Fibroblast of skin of back (primary cell): ENCODE measurements at places on chromosomes 6 and 20.

DNA sequence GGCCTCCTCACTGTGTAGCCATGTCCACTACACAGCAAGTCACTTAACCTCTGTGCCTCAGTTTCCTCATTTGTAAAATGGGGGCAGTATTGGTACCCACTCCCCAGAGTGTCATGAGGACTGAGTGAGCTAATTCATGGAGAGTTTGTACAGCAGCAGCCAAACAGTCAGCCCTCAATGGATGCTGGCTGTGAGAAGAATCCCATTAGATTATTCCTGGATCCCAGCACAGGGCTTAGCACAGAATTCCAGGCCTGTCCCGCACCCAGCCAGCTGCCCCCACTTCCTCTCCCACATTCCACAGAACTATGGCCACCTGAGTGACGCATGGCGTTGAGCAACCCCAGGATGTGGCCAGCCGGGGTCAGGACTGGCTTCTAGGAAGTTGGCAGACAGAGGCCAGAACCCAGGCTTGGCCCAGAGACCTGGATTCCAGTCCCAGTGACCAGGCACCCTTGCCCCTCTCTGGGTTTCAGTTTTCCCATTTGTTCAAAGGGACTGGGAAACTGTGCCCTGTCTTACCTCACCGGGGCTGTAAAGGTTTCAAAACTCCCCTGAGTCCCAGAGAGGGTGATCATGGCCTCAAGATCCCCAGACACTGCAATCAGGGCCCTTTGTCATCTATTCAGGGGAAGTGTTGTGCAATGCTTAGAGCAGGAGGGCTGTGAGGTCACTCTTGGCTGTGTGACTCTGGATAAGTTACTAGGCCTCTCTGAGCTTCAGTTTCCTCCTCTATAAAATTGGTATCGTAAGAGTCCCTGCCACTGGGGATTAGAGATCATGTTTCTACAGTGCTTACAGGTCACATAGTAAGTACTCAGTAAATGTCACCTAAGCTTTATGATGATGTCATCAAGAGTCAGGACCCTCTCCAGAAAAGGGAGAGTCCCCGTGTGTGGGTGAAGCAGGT lies 3.0 kb upstream of the TGM2 start:
- peak; percentile 73 for DNase-seq

DNA sequence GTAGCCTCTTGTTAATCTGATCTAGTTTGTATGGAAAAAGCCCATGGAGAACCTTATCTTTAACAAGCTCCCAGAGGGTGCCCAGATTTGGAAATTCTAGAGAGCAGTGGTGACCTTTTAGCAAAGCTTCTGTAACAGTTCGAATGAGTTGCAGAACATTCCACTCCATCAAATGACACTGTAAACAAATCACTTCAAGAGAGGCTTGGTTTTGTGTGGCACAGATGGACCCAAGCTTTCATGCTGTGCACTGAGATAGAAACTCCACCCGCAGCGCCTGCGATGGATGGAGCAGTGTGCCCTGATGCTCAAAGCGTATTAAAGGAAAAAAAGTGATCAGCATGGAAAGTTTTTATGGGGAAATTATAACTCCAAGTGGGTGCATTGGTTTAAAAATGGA lies 55.1 kb upstream of the ISM1 start:
- DNase-seq: no peak

GRCh38 chr6:132261354-132261753 lies 139.9 kb downstream of the MOXD1 start:
- DNase-seq: no peak

- peak; percentile 92 for DNase-seq
These were observed 88.1 kb downstream of the SYNJ2 start for GRCh38 chr6:158069800-158070195.

DNA sequence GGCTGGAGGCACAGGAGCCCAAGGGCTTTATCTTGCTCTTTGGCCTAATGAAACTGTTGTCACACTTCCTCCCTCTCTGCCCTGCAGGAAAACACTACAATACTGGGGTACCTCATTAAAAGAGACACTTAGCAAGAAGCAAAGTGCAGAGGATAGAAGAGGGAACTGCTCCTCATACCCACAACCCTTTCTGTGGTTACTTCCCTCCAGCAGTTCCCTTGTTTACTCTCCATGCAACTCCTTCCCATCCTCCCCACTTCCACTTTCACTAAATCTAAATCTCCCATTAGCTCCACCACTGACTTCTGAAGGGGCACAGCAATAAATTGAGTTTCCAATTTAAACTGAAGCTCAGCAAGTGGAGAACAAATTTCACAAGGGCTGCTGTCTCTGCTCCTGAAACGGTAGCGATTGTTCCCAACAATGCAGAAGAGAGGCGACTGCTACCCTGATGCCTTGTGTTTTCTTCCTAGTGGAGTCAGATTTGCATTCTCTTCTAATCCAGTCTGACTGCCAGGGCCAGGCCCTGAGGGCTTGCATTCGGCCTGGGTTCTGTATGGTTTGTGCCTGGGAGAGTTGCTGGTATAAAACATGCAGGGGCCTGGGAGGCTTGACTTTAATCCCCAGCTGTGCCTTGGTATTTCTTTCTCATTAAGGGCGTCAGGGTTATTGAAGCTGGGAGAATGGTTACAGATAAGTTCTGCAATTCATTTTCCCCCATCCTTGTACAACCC lies 454.7 kb downstream of the TFAP2B start:
- DNase-seq: no peak

- DNase-seq: peak; percentile 96
These were observed 213.0 kb upstream of the CITED2 start for GRCh38 chr6:139587469-139587868.

GRCh38 chr6:164184410-164184809 lies 769.9 kb downstream of the QKI start:
- no peak for DNase-seq

GRCh38 chr6:167226383-167226685 lies 64.8 kb upstream of the UNC93A start:
- DNase-seq: no peak

- no peak for DNase-seq
These were observed 212.3 kb downstream of the ERMARD start for GRCh38 chr6:169963581-169964297.

GRCh38 chr6:8828376-8828775 lies 393.0 kb upstream of the SLC35B3 start:
- no peak for DNase-seq

DNA sequence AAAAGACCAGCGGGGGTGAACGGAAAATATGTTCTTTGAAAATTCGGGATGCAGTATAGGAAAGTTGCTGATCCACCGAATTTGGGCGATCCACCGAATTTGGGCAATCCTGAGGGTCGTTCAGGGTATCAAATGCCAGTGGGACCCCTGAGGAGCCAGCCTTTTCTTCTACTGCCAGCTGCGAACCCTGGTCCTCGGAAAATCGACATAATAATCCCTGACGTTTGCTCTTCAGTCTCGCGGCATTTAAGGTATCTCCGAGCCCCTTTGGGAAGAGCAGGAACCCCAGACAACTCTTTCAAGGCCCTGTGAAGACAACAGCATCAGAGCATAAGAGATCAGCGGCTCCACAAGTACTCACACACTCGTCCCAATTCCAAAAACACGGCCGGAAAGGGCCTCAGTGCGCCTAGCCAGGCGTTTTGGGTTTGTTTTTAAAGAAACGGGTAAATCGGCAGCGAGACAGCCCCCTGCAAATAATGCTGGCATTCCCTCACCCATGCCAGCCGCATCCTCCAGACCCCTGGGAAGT lies 1.0 kb downstream of the SIM1 start:
- peak; percentile 48 for DNase-seq

DNA sequence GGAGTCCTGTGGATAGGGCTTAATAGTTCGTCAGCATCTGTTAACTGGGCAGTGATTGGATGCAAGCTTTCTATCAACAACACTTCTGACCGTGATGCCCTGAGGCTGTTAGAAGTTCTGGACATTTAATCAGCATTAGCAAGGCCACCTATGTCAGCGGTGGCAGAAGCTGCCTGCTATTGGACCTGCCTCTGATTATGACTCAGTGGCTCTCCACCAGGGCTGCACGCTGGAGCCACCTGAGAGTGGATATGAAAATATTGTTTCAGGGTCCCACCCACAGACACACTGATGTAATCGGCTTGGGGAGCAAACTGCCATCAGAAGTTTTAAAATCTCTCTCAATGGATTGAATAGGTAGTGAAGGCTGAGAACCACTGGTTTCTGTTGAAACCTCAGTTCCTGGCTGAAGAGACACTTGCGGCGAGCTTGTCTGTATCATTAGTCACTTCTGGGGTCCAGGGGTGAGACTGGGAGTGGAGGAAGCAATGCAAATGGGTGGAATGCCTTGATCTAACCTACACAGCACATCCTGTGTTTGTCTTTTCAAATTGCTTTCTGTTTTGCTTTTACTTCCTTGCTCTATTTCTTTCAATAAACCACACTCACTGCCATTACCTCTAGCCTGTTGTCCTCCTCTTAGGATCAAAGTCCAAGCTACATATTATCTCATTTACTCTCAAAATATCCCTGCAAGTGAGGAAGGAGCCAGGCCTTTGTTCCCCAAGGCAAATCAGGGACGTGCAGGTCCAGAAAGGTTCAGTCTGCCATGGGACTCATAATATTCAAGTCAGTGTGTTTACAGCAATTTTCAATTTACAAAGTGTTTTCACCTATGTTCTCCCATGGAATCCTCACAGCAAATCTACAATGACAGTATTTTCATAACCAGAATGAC lies 4.2 kb downstream of the CLIC5 start:
- no peak for DNase-seq

DNA sequence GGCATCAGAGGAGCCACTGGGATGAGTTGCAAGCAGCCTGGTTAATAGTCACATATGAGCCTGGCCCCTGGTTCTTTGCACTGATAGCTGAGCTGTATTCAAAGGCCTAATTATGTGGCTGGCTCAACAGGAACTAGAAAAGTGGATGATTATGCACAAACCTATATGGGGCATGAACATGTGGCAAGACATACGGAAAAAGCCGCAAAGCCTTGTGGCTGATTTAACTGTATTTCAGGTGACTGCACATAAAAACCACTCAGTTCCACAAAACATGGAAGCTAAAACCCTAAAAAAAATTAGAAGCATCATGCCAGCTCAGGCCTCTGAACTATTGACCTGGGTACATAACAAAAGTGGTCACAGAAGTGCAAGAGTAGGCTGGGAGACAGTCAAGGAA lies 13.0 kb upstream of the MUC22 start:
- DNase-seq: no peak

DNA sequence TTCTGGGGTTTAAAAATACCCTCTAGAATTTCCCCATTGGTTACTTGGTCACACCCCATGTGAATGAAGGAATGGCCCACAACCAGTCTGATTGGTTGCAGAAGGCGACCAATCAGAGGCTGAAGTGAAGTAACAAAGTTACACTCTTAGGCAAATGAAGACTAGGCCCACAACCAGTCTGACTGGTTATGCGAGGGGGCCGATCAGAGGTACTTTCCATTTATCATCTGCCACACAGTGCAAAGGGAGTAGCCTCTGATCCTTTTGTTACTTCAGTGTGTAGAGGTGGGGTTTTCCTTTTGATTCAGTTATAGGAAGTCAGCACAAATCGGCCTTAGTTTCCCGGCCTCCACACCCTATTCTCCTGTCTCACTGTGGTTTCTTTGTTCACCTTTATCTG lies 61.2 kb upstream of the SGK1 start:
- DNase-seq: no peak

DNA sequence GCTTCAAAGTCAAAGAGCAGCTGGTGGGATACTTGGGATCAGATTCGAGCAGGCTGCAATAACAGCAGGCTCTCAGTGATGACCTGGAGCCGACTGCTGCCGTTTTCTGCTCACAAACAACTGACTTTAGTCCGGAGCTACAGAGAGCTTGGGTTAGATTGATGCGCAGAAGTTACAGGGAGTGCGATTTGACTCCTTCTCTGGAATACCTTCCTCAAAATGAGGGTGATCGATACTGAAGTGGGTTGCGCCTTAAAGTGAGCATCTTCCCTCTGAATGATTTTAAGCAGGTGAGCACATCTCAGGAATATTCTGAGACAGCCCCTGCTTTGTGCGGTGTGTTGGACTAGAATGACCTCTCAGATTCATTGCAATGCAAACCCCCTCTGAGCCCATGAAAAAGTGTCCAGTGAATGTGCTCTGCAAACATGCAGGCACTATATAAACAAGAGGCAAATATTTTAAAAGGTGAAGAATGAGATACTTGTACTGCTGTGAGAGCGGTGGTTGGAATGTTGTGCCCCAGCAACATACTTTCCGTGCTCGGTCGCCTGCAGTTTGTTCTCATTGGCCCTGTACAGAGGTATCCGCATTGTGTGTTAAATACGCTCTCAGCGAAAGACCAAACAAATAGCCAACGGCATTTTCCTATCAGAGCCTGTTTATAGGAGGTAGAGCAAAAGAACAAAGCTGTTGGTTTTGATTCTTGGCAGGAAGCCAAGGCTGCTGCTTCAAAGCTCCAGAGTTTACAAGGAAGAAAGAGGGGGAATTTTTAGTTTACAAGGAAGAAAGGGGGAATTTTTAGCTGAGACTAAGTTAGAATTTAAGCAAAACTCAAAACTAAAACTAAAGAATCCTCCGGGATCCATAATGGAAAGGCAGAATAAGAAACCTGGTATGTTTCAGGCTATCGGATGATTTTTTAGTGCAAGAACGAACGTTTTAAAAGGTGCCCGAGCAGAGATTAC lies 67.7 kb downstream of the PHACTR2 start:
- DNase-seq: peak; percentile 75

GRCh38 chr6:4901386-4902061 lies 102.3 kb downstream of the RPP40 start:
- no peak for DNase-seq

DNA sequence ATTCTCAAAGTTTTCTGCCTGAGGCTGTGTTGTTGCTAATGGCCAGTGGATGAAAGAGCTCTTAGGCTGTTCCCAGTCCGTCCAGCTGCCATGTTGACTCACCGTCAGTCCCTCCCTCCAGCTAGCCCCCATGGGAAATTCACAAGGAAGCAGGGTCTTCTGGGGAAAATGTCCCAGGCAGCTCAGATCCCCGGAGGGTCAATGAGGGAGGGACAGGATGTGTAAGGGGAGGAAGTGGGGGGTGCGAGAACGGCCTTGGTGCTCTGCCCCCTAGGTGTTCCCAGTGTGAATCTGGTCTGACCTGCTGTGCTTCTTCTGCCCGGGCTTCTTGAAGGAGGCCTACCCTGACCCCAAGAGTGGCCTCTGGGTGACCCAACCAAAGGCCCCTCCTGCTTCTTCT lies 65.9 kb downstream of the CEBPB start:
- peak; percentile 51 for DNase-seq

- DNase-seq: no peak
These were observed 20.7 kb downstream of the SYNJ2 start for GRCh38 chr6:158002249-158002950.

GRCh38 chr6:36312854-36313648 lies 23.6 kb downstream of the BNIP5 start:
- DNase-seq: no peak

DNA sequence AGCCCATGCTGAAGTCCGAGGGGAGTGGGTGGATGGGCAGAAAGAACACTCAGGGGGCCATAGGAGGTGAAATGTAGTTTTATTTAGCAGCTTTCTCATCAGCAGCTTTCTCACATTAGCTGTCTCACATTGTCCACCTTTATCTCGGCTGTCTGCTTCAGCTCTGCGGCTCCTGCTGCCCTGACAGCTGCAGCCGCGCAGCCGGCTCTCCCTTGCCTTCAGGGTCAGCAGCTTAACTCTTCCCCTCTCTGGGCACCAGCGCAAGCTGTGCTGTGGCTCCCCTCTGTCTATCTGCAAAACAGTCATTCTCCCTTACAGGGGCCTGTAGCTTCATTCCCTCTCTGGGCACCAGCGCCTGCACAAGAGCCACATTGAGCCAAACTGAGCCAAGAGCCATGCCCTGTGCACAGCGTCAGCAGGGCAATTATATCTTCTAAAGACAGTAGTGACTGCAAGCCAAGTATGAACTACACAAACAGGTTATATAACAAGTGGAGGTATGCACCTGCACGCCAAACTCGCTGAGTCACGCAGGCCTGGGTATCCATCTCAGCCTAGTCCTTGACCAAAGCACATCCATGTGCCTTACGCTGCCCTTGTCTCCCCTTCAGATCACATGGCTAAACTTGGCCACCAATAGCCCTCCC lies 198.8 kb downstream of the EYA2 start:
- DNase-seq: no peak
